ENCODE measurements at places on chromosomes 7 and 10.

GRCh38 chr7:143401265-143401664 lies 7.4 kb downstream of the EPHA1 start:
- no peak for DNase-seq

GRCh38 chr7:70572571-70572970 lies 559.4 kb upstream of the GALNT17 start:
- no peak for DNase-seq

DNA sequence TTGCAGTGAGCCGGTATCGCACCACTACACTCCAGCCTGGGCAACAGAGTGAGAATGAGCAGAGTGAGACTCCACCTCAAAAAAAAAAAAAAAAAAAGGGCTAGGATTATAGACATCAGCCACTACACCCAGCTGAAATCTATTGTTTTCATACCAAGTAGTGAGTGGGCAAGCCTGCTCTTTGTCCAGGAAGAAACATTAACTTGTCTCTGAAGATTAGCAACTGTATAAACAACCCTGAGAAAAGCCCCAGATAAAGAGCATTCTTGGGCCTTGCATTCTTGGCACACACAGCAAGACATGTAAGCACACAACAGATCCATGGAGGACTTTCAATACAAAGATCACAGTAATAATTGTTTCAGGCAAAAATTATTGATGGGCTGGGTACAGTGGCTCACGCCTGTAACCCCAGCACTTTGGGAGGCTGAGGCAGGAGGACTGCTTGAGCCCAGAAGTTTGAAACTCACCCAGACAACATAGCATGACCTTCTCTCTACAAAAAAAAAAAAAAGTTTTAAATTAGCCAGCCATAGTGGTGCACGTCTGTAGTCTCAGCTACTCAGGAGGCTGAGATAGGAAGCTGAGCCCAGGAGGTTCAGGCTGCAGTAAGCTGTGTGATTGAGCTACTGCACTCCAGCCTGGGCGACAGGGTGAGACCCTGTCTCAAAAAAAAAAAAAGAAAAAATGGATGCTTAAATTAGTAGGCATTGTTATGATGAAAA lies 4.4 kb downstream of the PSPH start:
- DNase-seq: no peak

DNA sequence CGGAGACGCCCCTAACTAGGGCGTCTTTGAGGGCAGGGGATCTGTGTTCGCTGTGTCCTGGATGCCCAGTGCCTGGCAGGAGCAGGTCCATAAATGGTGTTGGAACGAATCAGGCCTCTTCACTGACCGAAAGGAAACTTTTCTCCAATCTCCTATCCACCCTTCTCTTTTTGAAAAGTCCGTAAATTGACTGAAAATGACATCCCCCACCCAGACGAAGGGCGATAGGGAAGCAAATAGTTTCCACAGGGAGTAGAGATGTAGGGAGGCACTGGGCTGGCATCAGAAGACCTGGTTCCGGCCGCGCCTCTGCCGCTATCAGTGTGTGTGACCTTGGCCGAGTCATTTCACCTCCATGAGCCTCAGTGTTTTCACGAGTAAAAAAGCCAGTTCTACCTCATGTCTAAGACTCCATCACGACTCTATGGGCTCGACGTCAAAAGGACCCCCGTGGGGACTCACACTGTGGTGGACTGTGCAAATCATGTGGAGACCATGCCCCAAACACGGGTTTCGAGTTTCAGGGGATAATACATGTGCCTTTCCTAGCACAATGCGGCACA lies 497 bp upstream of the RAB11FIP2 start:
- DNase-seq: no peak

DNA sequence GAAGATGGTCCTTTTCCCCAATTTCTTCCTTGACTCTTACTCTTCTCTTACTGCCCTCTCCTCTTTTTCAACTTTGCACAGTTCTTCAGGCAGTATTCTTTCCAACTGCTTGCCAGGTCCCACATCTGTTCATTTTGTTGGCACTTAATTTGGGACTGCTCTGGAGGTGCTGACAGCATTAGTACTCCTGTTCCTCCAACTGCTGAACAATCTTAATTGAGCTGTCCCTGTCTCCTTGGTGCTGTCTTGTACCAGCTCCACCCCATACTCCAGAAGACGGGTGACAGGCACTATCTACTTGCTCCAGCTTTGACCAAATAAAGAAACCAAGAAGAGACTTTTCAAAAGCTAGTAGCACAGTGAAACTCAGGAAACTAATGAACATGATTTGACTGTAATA lies 160.0 kb downstream of the PDE1C start:
- no peak for DNase-seq

DNA sequence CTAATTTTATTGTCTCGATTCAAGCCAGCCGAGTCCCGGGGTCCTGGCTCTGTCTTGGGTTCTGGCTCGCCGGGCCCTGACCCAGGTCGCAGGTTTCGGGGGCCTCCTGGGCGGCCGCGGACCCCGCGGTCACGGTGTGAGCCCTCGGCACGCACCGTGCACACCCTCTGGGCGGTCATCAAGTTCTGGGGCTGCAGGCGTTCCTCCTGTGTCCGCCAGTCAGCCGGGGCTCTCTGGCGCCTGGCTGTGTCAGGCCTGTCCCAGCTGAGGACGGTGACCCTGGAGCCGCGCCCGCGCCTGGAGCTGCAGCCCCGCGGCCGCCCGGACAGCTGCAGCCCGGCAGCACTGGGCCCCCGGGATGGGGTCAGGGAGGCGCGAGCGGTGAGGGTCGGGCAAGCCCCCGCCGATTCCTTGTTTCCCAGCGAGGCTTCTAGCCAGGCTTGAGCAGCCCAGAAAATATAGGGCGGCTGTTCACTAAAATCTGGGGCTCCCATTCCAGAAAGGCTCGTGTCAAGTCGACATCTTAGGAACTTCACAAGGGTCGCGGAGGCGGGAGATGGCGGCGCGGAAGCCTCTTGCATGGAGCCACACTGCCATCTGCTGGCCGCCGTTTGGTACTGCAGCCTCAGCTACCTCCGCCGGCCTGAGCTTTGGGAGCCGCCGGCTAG lies 4.2 kb upstream of the HOXA7 start:
- DNase-seq: peak; percentile 88

DNA sequence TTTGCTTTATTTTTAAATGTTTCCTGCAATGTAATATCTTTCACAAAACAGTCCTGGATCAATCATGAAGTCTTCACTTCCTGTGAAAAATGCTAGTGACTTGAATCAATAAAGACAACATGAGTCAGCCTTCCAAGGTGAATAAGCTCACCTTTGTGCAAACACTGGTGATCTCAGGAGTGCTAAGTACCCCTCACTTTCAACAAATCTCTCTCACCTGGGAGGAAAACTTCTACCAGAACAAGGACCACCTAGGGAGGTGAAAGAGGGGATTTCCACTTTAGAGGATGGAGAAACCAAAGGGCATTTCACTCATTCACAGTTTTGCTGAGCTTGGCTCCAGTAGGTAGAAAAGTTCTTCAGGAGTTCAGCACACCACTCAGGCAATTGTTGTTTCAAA lies 64.8 kb downstream of the CALD1 start:
- DNase-seq: no peak

Measured in T-helper 9 cell (primary cell).